ENCODE measurements at places on chromosomes 13 and 19.

- no peak overlapping the region for H3K27ac ChIP-seq
- no peaks in the 10 kb centered on the region for H3K27me3 ChIP-seq
- peak; percentile 28 for DNase-seq
- no peaks in the 10 kb centered on the region for H3K4me1 ChIP-seq
- no peak overlapping the region for H3K4me3 ChIP-seq
Measured at GRCh38 chr19:42497492-42498168, 30.7 kb downstream of the CEACAM1 start.

DNA sequence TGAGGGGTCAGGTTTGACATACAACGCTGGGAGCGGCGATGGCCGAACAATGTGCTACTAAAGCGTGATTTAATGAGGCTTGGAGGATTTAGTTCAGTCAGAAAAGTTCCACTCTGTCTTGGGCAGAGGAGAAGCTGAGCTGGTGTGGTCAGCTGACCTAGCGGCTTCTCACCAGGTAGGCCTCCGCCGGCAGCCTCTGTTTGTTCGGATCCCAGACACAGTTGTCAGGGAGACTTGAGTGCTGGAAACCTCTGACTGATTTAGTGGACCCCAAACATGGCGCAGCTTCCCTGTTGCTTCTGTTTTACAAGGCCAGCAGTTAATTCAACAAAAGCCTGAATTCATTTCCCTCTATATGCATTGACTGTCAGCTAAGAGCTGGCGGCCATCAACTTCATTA is 36.5 kb upstream of the OLFM4 start:
- no peaks in the 10 kb centered on the region for H3K4me1 ChIP-seq
- no peak overlapping the region for H3K27ac ChIP-seq
- no peaks in the 10 kb centered on the region for H3K27me3 ChIP-seq
- DNase-seq = no peak
- no peaks in the 10 kb centered on the region for H3K36me3 ChIP-seq

DNA sequence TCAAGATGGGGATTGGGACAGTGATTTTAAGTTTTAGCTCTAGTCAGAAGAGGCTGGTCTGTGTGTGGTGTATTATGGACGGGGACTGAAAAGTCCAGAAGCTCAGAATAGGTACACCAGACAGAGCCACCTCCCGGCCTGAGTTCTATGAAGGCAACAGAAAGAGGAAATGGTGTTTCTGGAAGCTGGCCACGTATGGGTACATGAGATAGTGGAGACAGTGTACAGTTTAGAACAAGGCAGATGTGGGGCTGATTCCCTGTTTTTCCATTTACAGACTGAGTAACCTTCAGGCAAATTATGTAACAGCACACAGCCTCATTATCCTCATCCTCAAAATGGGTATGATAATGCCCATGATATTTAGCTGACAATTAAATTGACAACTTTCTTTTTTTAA is 1.3 kb downstream of the ZNF175 start:
- no peaks in the 10 kb centered on the region for H3K36me3 ChIP-seq
- peaks cover 9% of the 10 kb centered on the region for H3K27me3 ChIP-seq
- peaks cover 12% of the 10 kb centered on the region for H3K4me1 ChIP-seq
- no peak for DNase-seq
- no peak overlapping the region for H3K27ac ChIP-seq
- H3K4me3 ChIP-seq = no peak overlapping the region

- H3K4me3 ChIP-seq = no peak overlapping the region
- no peak overlapping the region for H3K27ac ChIP-seq
- no peak for DNase-seq
- no peaks in the 10 kb centered on the region for H3K36me3 ChIP-seq
Measured at GRCh38 chr13:39811696-39812095, 156.2 kb downstream of the COG6 start.

- H3K27me3 ChIP-seq = peaks cover 3% of the 10 kb centered on the region
- H3K27ac ChIP-seq = peak overlapping the region; percentile 96
- peaks cover 6% of the 10 kb centered on the region for H3K36me3 ChIP-seq
- no peak for DNase-seq
- peaks cover 8% of the 10 kb centered on the region for H3K4me1 ChIP-seq
- H3K4me3 ChIP-seq = peak overlapping the region; percentile 92
Measured at GRCh38 chr19:18832306-18833140, 764 bp downstream of the UPF1 start.

GRCh38 chr13:104534847-104535246 is 1468.6 kb upstream of the SLC10A2 start:
- H3K27me3 ChIP-seq = no peaks in the 10 kb centered on the region
- no peak overlapping the region for H3K27ac ChIP-seq
